Brain pericyte (primary cell): ENCODE measurements at places on chromosomes 6 and 20.

DNA sequence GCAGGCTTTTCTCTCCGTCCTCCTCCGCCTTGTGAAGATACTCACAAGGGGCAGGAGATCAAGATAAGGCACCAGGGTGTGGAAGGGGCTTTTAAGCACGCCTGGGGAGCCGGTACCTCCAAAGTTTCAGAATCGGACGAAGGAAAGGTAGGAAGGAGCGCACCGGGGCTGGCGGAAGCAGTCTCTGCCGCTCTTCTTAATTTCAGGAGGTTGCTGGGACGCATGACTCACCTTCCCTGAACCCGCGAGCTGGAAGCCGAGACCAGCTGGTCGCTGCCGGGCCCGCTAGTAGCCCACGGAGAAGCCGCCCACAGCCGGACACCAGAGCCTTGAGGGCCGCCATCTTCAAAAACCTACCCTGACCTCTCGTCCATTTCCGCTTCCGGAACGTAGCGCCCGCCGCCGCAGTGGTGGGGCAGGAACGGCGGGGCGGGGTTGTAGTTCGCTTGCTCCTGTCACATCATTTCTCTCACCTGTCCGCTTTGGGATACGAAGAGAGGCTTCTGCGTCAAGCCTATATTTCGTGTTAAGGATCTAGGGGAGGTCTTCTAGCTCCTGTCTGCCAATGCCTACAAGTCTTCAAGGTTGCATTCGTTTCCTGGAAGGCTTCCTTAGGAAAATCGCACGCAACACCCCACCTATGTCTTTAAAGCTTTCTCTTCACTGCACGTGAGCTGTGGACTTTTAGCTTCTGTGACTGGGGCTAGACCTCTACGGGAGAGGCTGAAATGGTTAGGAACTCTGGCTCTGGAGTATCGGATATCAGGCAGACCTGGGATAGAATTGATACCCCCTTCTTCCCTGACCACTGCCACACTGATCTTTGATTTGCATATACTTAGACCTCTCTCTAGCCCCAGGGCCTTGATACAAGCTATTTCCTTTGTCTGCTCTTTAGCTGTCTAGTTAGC is at the start of gene MRPS18A:
Gene MRPS18A (minus strand): TSS at position 355 of the 911 bp plus-strand sequence. CDS start 12 bp downstream, at position 343.
- DNase-seq, result no peak

GRCh38 chr6:137848672-137849071 is 18.4 kb upstream of the TNFAIP3 start:
- DNase-seq, result no peak

DNA sequence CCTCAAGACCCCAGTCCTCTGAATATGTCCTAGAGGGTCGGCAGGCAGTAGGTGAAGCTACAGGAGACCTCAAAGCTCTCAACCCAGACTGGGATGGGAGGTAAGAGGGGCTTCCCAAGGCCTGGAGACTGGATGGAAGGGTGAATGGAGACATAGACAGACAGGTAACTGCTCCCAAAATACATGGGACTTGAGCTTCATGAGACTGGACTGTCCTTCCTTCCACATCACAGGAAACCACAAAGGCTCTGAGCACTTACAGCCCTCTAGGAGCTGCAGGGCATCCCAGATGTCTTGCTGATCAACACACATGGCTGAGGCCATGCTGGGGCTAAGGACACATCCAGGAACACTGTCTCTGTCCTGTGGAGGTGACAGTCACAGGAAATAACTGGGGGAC is 11.6 kb downstream of the HSPA12B start:
- DNase-seq, result no peak

GRCh38 chr6:45946352-45946751 is 69.3 kb downstream of the CLIC5 start:
- peak; percentile 62 for DNase-seq

DNA sequence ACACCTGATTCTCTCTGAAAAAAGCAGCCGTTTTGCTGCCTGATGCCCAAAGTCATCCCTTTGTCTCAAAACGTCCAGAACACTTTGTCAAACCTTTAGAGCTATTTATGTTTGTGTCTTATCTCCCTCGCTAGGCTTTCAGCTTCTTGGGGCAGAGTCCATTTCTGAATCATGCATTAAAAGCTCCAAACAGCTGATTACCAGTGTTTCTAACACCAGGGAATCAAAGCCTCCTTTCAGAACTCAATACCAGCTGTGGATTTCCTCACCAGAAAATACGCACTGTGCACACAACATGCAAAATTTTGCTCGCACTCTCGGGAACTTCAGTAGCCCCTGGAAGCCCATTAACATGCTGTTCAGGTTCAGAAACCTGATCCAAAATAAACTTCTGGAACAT is 333.3 kb downstream of the HACE1 start:
- DNase-seq, result no peak

- DNase-seq, result no peak
Observed at GRCh38 chr20:11375966-11376365, 541.7 kb upstream of the BTBD3 start.

DNA sequence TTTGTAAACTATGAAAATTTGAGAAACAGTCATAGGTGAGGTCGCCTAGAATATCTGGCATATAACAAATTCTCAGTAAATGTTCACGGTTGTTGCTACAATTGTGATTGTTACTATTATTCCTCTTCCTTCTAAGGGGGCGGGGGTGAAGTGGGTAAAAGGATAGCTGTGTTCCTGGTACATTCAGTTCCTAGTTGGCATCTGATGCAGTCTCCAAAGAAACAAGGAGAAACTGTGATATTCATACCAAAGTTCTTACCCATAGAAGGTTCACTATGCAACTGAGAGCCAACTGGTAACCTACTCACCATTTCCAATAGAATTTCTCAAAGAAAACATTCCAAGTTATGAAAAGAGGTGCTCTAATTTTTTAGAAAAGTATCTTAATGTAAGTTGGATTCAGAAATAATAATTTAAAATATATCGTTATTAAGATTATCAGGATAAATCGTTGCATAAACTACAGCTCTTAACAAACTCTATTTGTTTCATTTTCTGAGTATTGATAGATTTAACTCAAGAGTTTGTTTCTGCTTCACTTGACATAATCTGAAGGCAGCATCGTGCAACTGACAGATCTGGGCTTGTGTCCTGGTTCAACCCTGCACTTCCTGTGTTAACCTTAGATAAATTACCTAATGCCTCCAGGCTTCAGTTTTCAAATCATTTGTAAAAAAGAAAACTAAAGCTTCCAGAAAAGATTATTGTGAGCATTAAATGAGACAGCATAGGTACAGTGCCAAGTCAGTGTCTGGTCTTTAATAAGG is 13.3 kb upstream of the MAP7 start:
- no peak for DNase-seq

- no peak for DNase-seq
Observed at GRCh38 chr6:157411368-157411767, 30.4 kb downstream of the ZDHHC14 start.

- no peak for DNase-seq
Observed at GRCh38 chr6:67759001-67759400, 876.1 kb upstream of the ADGRB3 start.

DNA sequence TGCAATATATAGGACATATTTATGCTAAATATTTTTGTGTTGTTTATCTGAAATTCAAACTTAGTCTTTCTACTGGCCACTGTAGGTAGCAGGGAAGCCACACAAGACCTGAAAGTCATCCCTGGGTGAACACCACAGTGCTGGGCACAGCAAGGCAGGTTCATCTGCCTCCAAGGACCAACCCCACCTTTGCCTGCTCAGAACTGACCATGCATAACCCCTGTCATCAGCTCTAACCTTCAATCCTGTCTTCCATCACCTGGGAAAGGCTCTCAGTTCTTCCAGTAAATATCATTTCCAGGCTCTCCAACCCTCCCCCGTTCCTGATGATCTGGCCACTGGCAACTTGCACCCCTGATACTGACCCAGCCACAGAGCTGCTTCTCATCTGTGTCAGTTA is 32.7 kb upstream of the CST7 start:
- DNase-seq, result no peak

DNA sequence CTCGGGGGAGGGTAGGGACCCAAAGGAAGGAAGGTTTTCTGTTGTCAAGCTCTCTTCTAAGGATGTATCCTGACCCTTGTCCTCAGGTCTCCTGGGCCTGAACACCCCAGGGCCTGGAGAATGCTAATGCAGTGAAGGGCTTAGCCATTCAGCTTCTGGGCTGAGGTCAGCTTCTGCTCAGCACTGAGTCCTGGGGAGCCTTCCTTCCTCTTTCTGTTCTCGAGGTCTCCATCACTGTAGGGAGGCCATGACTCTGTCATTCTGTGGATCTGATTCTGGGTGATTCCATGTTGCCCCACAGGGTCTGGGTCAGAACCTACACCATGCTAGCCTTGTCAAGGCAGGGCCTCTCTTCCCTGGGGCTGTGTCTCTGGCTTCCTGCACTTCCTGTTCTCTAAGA is 712.7 kb downstream of the DHX35 start:
- no peak for DNase-seq

GRCh38 chr6:119960036-119960435 is 610.5 kb upstream of the MAN1A1 start:
- DNase-seq, result no peak

GRCh38 chr20:17690144-17690543 is 8.1 kb upstream of the RRBP1 start:
- DNase-seq, result no peak

GRCh38 chr20:52859156-52859876 is 112.8 kb upstream of the TSHZ2 start:
- DNase-seq, result no peak

GRCh38 chr20:40101560-40101959 is 587.5 kb downstream of the MAFB start:
- DNase-seq, result no peak

GRCh38 chr20:64138276-64138815 is 25.9 kb upstream of the MYT1 start:
- DNase-seq, result no peak

GRCh38 chr6:4941782-4942672 is 61.8 kb downstream of the RPP40 start:
- peak; percentile 56 for DNase-seq
